Astrocyte (in vitro differentiated cells and primary cell): ENCODE measurements at places on chromosomes 2 and 18.

DNA sequence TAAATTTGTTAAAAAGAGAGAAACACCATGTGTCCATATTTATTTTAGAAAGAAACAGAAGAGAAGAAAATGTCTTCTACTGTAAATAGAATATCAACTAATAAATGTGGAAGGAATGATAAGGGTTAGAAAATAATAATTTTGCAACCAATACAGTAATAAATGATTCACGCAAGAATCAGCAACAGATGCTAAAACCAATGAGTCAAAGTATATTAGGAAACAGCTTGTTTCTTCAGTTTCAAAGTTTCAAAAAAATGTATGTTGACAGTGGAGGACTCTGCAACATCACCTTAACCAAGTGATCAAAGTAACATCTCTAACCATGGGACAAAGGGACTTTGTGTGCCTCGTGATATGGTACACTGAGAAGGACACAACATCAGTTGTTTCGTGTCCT is 147.0 kb downstream of the TWIST2 start:
- no peak for DNase-seq

DNA sequence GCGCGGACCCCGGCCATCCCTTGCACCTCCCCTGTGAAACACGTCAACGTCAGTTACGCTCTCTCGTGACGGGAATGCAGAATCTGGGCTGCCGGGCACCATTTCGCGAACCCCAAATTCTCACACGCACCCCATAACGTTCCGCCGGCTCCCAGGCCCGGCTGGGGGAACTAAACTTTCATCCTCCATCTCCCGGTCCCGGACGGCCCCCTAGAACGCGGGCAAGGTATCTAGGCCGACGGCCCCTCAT is 544 bp downstream of the DNAJC27 start:
- no peak for DNase-seq

DNA sequence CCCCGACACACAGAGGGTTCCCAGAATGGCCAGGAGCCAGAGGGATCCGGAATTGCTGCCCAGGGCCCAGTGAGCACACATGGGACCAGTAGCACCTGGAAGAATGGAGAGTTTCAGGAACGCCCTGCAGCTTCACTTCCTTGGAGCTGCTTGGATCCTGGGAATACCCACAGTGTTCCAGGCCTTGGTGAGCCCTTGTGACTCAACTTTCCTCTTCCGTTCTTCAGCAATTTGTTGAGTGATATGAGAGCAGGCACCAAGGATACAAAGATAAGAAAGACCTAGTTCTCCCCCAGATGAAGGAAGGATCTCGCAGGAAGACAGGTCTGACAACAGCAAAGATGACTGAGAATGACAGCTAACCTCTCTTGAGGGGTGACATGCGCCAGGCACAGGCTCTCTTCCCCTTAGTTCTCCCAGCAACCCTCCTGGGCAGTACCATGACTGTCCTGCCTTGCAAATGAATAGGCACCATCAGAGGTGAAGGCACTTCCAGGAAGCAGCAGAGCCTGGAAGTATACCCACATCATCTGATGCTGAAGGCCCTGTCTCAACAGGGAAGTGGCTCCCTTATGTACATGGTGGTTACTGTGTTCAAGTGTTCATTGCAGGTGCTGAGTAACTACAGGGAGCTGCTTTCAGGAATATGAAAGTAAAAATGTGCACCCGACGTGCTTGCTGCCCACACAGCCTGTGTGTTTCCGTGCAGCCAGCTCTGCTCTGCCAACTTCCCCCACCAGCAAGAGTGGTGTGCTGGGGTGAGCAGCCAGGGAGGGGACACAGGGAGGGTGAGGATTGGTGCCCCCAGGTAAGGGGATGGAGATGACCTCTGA is 116.2 kb downstream of the STPG4 start:
- no peak for DNase-seq

DNA sequence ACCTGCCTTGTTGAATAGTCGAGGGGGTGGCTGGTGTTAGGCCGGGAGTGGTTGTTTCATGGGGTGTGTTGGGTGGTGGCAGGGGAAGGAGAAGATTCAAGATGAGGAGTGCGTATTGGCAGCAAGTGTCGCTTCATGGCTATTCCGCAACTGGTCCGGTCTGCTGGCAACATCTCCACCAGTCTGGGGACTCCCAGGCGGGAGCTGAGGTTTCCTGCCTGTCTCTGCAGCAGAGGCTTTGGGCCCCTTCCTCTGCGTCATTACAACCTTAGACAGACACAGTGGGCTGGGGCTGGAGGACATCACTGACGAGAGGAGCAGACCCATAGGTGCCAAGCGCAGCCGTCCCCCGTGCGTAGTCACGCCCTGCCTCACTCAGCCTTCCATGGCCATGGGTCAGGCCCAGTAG is 64.0 kb upstream of the MCFD2 start:
- DNase-seq, result no peak

DNA sequence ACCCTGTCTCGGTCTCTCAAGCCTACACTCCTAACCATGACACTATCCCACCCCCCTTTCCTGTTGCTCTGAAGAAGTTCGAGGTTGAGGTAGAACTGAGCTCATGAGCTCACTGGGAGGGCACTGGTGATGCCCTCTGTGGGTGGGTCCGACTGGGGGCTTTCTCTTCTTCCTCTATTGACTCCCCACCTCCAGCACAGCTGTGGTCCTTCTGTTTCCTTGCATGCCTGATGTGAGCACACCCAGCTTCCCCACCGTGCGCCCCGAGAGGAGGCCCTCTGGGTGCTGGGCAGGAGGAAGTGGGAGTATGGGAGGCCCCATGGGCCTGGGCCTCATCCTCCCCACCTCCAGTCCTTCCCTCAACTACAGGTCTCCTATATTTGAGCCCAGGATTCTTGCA is 20.9 kb downstream of the SPEG start:
- DNase-seq, result no peak

GRCh38 chr2:134218930-134219658 is 34.8 kb upstream of the MGAT5 start:
- no peak for DNase-seq
